ENCODE measurements at places on chromosomes 11 and 22.

DNA sequence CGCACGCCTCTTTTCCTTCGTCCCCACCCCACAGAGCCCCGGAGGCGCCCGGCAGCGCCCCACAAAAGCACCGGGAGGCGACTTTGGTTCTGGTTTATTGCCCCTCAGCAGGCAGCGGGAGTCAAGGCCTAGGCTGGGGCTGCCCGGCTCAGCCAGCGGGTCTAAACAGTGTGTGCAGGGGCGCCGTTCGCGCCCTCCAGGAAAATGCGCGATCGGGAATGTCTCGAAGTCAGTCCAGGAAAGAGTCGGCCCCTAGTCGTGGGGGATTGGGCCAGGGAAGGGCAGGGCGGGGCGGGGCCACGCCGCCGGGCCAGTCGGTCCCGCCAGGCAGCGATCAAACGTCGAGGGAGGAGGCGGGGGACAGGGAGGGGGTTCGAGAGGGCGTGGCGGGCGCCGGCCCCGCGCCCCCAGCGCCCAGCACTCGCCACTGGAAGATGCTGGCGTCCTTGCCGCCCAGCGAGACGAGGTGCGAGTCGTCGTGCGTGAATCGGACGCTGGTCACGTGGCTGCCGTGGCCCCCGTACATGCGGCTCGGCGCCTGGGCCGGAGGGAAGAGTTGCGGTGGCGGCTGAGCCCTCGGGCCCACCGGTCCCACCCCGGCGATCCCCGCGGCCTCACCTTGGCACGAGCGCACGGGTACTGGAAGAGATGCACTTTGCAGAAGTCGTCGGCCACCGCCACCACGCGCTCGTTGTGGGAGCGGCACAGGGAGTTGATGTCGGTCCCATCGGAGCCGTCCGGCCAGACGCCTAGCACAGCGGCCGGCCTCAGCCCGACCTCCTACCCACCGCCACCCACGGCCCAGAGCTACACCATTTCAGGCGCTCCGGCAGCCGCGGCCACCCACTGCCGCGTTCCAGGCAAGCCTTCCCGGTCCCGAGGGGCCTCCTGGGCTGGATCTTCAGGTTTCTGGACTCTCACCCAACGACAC lies 741 bp upstream of the MTA2 start:
- no peak for DNase-seq

- DNase-seq = no peak
Observed at GRCh38 chr11:102666331-102666957, 39.1 kb downstream of the MMP27 start.

DNA sequence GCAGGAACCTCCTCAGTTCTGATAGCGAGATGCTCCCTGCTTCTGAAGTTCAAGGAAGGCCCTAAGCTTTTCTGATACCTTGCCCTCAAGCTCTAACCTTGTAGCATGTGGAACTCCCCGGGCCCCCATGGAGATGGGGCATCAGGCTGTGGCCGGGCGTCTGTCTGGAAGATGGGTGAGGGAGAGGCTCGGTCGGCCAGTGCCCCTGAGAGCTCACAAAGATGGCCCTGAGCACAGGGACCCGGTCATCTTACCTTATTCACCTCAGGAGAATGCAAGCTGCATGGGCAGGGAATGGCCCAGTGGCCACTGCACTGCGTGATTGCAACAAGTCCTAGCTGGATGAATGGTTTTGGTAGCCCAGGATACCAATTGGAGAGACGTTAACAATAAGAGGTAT lies 830.3 kb downstream of the TBC1D22A start:
- peak; percentile 28 for DNase-seq

DNA sequence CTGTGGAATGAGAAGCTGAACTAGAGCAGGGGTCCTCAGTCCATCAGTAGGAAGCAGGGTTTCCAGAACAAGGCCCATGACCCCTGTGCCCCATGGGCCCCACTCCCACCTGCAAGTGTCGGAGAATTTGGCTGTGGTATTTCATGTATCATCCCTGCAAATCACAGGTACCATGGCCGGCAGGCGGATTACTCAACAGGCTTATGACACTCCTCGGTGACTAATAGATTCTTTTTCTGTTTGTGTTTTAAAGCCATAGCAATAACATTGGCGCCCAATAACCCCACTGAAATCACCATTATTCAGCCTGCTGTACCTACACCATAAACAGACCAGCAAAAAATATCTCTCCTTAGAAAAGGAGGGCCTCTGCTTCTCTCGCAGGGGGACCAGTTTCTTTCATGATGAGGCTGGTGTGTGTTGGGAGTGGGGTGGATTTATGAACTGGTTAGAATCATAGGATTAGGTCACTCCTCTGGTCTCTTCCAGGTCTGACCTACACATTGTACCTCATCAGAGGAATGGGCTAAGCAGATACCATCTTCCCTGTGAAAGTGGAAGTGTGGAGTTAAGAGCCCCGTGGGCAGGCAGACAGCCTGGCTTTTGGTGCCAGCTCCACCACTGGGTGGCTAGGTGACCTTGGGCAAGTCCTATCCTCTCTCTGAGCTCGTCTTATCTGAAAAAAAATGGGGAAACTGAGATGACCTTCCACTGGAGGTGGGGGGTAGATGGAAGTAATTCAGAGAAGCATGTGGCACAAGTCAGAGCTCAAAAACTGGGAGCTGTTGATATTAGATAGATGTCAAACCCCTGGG lies 60.2 kb upstream of the WNT11 start:
- DNase-seq = no peak

DNA sequence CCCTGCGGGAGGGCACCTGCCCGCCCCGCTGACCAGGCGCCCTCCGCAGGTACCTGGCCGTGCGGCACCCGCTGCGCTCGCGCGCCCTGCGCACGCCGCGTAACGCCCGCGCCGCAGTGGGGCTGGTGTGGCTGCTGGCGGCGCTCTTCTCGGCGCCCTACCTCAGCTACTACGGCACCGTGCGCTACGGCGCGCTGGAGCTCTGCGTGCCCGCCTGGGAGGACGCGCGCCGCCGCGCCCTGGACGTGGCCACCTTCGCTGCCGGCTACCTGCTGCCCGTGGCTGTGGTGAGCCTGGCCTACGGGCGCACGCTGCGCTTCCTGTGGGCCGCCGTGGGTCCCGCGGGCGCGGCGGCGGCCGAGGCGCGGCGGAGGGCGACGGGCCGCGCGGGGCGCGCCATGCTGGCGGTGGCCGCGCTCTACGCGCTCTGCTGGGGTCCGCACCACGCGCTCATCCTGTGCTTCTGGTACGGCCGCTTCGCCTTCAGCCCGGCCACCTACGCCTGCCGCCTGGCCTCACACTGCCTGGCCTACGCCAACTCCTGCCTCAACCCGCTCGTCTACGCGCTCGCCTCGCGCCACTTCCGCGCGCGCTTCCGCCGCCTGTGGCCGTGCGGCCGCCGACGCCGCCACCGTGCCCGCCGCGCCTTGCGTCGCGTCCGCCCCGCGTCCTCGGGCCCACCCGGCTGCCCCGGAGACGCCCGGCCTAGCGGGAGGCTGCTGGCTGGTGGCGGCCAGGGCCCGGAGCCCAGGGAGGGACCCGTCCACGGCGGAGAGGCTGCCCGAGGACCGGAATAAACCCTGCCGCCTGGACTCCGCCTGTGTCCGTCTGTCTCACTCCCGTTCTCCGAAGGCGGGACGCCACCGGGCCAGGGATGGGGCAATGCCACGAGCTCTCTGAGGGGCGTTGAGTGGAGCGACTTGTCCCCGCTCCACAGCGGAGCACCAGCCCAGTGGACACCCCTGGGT lies 1.8 kb downstream of the GALR3 start:
- DNase-seq = no peak

DNA sequence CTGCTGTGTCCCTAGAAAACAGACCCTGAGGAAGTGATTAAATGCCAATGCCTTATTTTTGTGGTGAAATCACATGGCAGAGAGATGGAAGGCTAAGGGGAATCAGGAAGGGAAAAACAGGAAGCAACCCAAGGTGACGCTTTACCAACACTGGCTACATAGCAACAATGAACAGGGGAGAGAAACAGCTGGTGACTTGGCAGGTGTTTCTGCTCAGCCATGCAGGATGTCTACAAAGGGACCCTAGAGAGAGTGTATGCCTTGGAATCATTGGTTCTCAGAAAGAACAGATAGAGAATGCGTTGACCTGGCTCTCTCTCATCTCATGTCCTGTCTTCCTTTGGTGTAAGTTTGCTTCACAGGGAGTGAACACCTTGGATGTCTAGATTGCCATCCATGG lies 911.9 kb downstream of the OPCML start:
- no peak for DNase-seq

DNA sequence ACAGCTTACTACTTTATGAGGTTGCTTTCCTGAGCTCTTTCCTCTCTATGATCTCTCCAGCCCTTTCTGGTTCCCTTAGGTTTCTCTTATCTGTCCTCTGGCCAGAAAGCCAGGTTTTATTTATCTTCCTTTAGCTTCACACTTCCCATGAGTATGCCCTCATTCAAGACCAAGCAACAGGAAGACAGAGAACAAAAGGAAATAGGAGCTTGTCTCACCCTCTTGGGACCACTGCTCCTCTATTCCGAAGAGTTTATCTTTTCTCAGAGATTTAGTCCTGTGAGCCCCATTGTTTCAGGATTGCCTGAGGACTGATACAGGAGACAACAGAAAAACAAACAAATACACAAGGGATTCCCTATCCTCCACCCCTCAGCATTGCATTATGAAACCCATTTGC lies 62.4 kb upstream of the CCDC179 start:
- no peak for DNase-seq

DNA sequence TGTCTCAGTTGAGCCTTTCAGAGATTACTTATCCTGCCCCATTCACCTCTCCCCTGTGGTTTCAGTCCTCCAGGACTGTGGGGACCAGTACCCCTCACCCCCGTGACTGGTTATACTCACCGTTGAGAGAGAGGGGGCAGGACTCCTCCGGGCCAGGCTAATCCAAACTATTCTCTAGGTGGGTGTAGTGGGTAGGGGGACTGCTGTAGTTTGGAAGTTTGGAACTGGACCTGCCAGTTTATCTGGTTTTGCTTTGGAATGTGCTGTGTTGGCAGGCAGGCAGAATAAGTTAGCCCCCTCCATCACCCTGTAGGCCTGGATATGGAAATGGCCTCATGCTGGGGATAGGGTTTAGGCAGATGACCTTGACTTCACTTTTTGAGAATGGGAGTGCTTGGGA lies 13.5 kb downstream of the TEAD1 start:
- no peak for DNase-seq

- DNase-seq = no peak
Observed at GRCh38 chr11:17012712-17013547, 1.3 kb downstream of the PLEKHA7 start.

- DNase-seq = no peak
Observed at GRCh38 chr11:75240311-75241035, at the start of gene TPBGL. TPBGL (plus strand) TSS chr11:75240774; CDS start chr11:75241050, 276 bp downstream.

DNA sequence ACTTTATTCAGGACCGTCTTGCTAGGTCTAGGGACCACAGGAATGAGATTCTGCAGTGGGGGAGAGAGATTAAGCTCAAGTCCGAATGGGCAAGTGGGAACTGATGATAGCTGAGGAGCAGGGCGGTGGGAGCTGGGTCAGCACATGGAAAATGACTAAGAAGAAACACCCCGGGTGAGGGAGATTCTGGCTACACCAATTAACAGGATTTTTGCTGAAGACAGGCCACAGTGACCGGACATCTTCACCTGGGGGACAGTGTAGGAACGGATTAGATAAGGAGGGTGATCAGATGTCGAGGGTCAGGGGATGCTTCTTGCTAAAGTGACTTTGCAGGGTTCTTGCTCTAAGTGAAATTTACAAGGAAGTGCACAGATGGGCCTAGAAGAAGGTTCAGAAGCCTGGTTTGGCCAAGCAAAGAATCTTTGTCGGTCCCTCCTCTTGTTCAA lies 8.5 kb upstream of the DGCR8 start:
- DNase-seq = no peak

- no peak for DNase-seq
Observed at GRCh38 chr22:22882033-22882717, 5.4 kb upstream of the IGLL5 start.

DNA sequence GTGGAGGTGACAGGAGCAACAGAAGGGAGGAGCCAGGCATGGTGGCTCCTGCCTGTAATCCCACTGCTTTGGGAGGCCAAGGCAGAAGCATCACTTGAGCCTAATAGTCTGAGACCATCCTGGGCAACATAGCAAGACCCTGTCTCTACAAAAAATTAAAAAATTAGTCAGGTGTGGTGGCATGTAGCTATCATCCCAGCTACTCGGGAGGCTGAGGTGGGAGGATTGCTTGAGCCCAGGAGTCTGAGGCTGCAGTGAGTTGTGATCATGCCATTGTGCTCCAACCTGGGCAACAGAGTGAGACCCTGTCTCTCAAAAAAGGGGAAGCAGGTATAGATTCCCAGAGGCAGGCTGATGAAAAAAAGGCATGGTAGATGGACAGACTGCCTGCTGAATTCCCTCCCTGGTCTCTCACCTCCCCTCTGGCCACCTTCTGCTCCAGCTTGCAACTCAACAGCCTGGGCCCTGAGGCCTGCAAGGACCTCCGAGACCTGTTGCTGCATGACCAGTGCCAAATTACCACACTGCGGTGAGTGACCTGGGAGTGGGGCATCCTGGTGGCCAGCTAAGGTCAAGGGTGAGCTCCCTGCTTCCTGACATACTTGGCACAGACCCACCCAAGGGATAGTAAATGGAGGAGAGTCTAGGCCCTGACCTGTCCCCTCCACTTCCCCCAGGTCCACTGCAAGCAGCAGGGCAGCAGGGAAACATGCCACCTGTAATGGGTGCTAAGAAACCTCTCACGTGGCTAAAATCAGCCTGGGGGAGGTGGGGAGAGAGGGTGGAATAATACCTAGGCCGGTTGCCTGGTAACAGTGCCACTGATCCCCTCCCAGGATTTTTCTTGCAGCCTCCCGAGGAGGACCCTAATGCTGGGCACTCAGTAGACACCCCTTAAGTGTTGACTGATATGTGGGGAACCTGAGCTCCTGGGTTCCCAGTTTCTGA lies 4.3 kb upstream of the NHERF4 start:
- DNase-seq = no peak

- no peak for DNase-seq
Observed at GRCh38 chr11:10022764-10023163, 271.3 kb downstream of the SBF2 start.

- no peak for DNase-seq
Observed at GRCh38 chr11:112693781-112694180, 267.4 kb upstream of the NCAM1 start.

GRCh38 chr22:37571258-37571991 lies 8.5 kb downstream of the LGALS2 start:
- DNase-seq = no peak

DNA sequence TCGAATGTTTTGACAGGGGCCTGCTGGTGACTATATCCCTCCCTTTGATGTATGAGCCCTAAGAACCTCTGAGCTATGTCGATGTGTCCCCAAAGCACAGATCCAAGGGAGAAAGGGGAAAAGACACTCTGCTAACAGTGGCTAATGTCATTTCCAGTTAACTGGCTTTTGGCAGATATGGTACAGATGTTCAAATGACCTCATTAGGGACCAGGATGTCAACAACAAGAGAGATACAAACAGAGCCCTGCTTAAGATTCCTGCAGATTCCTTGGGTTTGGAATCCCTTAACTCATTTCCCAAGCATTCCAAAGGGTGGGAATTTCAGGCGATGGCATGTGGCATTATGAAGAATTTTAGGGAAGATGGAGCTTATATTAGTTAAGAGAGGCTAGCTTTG lies 517.3 kb downstream of the SOX6 start:
- no peak for DNase-seq

- DNase-seq = no peak
Observed at GRCh38 chr22:35183917-35184316, 73.4 kb upstream of the HMGXB4 start.

All from natural killer cell treated with Interleukin-12 subunit alpha and Interleukin-12 subunit beta and Interleukin-15 and Interleukin-18, amount 100 ng/mL, for 72 hours (primary cell).